ENCODE measurements at places on chromosomes 13 and 19. TPM values are rescaled to one million over a fixed set of nuclear protein-coding genes. Genes with fewer than 3 reads are reported as not detected.

The SIGLEC10 gene
- total RNA-seq: 1.2 TPM

DNA sequence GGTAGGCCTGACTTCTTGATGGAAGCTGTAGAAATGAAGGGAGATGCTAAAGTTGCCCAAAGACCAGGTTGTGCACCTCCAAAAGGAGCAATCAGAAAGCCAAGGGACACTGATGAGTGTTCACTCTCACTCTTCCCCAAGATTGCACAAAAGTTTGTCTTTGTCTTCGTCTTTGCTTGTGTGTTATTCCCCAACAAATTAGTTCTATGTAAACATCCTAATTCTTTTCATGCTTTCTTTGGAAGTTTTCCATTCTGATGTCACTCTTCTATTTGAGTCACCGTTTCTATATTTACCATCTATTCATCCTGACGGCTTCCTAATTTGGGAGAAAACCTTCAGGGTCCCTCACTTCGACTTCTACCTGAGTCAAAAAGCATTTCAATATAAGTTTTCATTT is 3.7 kb upstream of the TMEM272 start:
- DNase-seq: no peak

GRCh38 chr19:29318581-29318980 is 105.6 kb upstream of the UQCRFS1 start:
- DNase-seq: no peak

The METTL21C gene
- total RNA-seq: 0.41 TPM

DNA sequence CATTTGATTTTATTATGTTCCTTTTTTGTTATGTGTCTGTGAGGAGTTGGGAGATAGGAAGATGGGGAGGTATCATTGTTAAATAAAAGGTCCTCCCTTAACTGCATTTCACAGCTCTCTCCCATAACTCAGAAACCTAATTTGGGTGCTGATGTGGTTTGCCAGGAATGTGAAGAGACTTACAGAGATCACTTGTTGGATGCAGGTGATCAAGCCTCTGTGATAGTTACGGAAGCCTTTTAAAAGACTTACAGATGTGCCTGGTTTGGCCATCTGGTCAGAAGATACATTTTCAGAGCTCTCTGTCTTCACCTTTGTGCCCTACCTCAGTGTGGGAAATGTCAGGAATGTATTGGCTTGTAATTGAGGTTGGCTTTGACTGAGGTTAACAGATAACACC is 146.1 kb downstream of the STOML3 start:
- no peak for DNase-seq

- DNase-seq: no peak
Observed at GRCh38 chr13:37295071-37295470, 189.6 kb upstream of the CSNK1A1L start.

GRCh38 chr13:95480131-95480545 is 72.4 kb upstream of the CLDN10 start:
- DNase-seq: no peak

The TRAPPC5 gene
- 15.5 TPM for total RNA-seq

DNA sequence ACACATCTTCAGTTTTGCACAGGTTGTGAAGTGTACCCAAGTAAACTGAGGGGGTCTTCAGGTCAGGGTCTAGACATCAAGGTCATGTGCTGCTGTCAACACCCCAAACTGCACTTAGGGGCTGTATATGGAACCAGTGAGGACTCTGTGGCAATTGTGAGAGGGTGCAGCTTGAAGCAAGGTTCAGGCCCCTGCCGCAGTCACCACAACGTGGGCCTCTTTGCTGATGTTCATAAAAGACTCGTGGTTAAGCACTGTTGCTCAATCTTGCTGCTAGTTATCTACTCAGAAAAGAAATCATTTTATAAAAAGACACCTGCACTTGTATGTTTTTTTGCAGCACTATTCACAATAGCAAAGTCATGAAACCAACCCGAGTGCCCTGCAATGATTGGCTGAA is 907.4 kb downstream of the UQCRFS1 start:
- DNase-seq: no peak

GRCh38 chr19:20503476-20503875 is 62.1 kb downstream of the ZNF737 start:
- no peak for DNase-seq
